EH (cell line): ENCODE measurements at places on chromosomes 1 and 21.

GRCh38 chr1:83516369-83516768, 482.6 kb downstream of the TTLL7 start:
- DNase-seq = peak; percentile 87

DNA sequence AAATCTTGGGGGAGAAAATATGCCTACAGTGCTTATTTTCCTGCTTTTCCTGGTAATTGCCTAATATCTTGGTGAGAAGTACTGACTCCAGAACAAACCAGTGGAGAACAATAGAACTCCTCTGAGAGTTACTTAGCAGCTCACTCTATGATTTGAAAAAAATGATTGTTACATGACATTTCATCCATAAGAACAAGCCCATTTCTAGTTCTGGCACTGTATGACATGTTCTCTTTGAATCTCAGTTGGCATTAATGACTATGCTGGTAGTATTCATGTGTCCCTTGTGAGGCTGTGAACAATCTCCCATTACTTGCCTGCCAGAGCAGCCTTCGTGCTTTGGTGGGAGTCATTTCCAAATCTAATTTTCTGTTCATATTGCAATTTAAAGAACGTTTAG, 58.0 kb downstream of the CLIC4 start:
- DNase-seq = no peak

DNA sequence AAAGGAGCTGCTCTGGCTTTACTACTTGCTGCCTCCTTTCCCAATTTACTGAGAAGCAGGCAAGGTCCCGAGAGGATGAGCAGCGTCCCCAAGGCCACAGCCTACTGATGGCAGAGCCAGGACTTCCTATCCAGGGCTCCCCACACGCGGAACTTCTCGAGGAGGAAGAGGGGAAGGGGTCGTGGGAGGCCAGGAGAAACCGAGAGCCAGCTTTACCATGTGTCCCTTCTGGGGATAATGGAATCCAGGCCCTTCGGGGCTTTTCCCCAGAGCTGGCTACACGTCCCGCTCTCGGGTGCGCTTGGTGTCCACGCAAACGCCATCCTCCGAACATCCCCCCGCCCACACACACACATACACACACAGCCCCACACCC, 4.3 kb upstream of the CCN1 start:
- DNase-seq = no peak

- DNase-seq = no peak
Measured at GRCh38 chr1:245197121-245197520, 42.3 kb downstream of the KIF26B start.

DNA sequence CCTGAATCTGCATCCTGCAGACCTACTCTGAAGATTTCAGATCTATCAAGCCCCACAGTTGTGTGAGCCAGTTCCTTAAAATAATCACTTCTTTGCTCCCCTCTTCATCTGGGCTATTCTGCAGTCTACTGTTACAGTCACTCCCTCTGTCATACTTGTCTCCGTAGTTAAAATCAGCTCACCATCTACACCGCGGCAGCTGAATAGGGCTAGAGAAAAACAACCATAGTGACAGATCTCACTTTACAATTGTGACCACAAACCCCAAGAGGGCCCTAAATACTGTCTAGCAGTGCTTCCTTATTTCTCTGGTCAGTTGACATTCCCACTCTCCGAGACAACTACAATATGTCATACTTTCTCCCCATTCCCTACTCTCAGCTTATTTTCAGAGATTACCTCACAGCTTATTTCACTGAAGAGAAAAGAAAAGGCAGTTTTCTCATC, 12.9 kb downstream of the DESI2 start:
- peak; percentile 52 for DNase-seq

GRCh38 chr1:96918406-96918805, 196.8 kb downstream of the PTBP2 start:
- peak; percentile 75 for DNase-seq

- peak; percentile 32 for DNase-seq
Measured at GRCh38 chr1:47751996-47752451, 245.2 kb downstream of the TRABD2B start.

GRCh38 chr1:57489358-57490036, 65.6 kb upstream of the DAB1 start:
- peak; percentile 85 for DNase-seq

GRCh38 chr1:78240191-78240590, 194.4 kb downstream of the GIPC2 start:
- no peak for DNase-seq

DNA sequence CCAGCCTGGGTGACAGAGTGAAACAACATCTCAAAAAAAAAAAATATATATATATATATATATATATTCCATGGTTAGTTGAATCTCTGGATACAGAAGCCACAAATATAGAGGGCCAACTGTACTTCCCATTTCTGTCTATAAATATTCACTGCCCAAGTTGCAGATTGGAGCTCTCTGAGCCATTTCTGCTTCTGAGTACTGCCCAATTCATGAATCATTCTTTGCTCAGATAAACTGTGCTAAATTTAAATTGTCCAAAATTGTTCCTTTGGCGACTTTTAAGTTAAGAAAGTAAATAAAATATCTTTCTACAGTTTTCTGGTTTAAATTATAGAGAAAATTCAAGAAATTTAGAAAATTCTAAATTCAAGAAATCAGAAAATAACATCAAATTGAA, 23.2 kb upstream of the C1orf146 start:
- DNase-seq = peak; percentile 8

GRCh38 chr1:245763873-245764331, 609.1 kb downstream of the KIF26B start:
- DNase-seq = no peak

GRCh38 chr1:170730438-170730837, 66.5 kb downstream of the PRRX1 start:
- DNase-seq = peak; percentile 70

DNA sequence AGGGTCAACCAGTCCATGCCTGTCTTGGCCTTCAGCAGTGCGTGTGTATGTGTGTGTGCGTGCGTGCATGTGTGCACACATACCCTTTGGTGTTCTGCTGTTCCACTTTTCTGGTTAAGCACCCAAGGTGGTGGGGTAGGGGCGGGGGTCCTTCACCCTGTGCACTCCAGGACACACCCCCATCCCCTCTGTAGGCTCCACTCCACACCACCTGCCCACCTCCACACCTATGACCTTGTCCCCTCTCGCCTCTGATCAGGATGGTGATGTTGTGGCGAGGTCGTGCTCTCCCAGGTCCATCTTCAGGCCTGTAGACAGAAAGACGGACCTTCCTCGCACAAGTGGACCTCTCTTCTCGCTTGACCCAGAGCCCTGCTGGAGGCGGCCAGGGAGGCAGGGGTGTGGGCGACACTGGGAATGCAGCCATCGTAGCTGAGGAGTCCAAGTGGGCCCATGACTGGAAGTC, 44.6 kb downstream of the WDR4 start:
- no peak for DNase-seq

DNA sequence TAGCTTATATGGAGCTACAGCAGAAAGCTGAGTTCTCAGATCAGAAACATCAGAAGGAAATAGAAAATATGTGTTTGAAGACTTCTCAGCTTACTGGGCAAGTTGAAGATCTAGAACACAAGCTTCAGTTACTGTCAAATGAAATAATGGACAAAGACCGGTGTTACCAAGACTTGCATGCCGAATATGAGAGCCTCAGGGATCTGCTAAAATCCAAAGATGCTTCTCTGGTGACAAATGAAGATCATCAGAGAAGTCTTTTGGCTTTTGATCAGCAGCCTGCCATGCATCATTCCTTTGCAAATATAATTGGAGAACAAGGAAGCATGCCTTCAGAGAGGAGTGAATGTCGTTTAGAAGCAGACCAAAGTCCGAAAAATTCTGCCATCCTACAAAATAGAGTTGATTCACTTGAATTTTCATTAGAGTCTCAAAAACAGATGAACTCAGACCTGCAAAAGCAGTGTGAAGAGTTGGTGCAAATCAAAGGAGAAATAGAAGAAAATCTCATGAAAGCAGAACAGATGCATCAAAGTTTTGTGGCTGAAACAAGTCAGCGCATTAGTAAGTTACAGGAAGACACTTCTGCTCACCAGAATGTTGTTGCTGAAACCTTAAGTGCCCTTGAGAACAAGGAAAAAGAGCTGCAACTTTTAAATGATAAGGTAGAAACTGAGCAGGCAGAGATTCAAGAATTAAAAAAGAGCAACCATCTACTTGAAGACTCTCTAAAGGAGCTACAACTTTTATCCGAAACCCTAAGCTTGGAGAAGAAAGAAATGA, 37.6 kb downstream of the CENPF start:
- DNase-seq = peak; percentile 71

DNA sequence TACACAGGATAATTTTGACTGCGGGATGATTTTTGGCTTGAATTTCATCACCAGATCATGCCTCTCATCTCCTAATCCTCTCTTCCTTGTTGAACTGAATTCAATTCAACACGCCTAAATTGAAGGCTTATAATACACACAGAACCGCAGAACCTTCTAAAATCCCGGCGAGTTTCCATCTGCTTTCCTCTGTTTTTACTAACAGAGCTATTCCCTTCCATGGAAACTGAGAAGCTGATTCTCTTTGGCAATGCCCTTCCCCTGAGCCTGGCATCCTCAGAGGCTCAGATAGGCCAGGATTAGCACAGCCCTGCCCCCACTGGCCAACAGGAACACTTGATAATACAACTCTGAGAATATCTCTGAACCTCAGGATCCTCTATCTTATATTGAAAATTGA, 130.2 kb downstream of the CAPN8 start:
- DNase-seq = no peak

DNA sequence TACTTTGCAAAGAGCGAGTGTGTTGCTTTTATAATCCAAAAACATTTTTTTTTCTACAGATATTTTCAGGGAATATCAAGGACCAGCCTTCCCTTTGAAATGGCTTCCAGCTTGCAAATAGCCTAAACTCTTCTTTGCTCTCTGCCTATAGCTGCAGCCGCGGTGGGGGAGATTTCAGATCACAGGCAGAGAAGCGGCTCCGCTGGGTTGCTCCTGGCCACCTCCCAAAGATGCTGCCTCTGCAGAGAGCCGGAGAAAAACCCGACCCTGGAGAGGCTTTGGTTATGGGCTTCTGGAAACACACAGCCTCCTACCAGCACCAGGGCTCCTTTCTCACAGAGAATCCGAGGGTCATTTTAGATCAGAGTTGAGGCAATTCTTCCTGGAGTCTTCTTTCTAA, 18.6 kb upstream of the PAX7 start:
- no peak for DNase-seq

GRCh38 chr1:37319284-37319683, 155.1 kb upstream of the ZC3H12A start:
- no peak for DNase-seq

GRCh38 chr1:222525951-222526350, 22.0 kb downstream of the HHIPL2 start:
- no peak for DNase-seq

DNA sequence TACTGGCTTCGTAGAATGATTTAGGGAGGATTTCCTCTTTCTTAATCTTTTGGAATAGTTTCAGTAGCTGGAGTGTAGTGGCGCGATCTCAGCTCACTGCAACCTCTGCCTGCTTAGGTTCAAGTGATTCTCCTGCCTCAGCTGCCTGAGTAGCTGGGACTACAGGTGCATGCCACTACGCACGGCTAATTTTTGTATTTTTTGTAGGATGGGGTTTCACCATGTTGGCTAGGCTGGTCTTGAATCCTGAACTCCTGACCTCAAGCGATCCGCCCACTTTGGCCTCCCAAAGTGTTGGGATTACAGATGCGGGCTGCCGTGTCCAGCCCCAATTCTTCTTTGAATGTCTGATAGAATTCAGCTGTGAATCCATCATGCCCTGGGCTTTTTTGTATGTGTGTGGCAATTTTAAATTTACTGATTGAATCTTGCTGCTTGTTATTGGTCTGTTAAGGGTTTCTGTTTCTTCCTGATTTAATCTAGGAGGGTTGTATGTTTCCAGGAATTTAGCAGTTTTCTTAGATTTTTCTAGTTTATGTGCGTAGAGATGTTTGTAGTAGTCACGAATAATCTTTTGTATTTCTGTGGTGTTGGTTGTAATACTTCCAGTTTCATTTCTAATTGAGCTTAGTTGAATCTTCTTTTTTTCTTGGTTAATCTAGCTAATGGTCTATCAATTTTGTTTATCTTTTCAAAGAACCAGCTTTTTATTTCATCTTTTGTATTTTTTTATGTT, 15.3 kb downstream of the MAN1C1 start:
- no peak for DNase-seq

GRCh38 chr1:236716160-236716559, 29.9 kb downstream of the ACTN2 start:
- DNase-seq = no peak

DNA sequence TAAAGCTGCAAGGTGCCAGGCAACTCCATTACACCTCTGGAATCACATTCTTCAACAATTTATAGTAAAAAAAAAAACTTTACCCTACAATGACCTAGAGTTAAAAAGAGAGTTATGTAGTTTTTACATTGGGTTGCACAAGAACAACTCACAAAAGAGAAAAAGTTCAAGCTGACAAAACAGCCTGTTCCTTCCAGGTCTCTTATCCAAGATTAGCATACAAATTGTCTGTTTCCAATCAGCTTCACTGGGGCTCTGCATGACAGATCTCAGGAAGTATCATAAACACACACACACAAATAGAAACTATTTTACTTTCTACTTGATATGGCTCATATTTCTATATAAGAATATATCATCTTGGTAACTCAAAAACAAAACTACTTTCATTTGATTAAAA, 154.6 kb downstream of the PCNX2 start:
- no peak for DNase-seq

DNA sequence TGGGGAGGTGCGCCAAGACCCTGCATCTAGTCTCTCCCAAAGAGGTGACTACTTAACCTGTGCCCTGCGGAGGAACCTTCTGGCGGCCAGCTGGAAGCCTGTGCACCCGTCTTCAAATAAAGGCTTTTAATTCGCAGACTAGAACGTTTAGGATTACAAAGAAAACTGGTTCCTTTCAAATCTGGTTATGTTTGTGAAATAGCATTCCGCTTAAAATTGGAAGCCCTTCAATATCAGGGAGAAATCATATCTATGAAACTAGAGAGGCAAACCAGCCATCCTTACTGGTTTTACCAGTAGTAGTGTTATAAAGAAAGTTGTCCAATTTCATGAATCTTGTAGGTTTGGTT, 250.8 kb downstream of the FAM72C start:
- DNase-seq = no peak

DNA sequence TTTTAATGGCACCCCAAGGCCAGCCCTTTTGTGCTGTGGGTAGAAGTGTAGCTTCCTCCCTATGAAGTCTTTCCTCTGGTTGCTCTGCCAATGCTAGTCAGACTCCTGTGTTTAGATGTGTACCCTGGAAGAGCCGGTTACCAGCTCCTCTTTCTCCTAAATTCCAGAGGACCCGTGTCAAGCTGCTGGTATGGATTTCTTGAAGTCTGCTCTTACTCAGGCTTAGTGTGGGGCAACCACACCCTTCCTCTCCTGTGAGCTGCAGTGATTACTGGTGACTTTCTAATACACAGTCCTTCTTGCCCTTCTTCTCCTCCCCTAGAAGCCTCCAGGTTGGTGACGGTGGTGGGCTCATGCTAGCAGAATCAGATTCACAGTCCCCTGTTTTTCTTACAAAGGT, 74.1 kb upstream of the AKT3 start:
- DNase-seq = peak; percentile 89

GRCh38 chr1:66778969-66779368, 22.1 kb downstream of the INSL5 start:
- DNase-seq = no peak

GRCh38 chr1:65425697-65426096, 5.2 kb downstream of the LEPR start:
- peak; percentile 94 for DNase-seq

- no peak for DNase-seq
Measured at GRCh38 chr1:92929461-92929860, 31.8 kb downstream of the DIPK1A start.
